ENCODE measurements at places on chromosomes 16 and 17.

DNA sequence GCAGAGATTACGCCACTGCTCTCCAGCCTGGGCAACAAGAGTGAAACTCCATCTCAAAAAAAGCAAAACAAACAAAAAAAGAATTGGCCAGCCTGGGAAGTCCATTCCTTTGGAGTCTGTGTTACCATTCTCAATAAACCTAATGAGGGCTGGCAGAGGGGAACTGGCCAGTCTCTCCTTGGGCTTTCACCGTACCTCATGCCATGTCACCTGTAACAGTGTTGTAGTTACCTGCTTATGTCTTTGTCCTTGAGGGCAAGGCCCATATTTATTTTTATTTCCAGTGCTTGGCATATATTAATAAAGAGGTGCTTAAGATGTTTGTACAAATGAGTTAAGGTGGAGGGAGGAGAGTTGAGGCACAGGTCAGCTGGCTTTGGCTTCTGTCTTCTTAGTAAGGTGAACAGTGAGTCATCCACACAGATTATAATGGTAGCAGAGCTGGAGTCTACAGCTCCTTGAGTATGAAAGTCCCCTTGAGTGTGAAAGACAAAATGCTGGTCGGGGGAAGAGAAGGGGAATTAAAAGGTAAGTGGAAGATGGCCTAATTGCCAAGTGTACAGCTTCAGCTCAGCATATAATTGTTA, 8.4 kb downstream of the C1QBP start:
- DNase-seq = no peak

DNA sequence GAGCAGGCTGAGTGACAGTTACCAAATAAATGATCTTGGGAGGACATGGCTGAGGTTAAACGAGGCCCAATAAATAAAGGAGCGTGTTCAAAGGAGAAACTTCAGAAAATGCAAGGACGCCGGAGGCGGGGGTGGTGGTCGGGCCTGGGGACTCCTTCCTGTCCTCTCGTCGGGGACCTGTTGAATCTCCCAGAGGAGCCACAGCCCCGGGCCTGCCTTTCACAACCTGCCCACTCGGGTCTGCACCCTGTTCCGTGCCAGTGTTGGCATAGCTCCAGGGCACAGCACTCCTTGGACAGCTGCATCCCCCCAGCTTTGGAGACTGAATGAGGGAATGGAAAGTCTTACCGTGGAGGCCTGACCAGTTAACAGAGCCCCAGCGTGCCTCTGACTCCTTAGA, 8.1 kb upstream of the TBX4 start:
- no peak for DNase-seq

- DNase-seq = no peak
These were observed 12.7 kb upstream of the ARHGAP23 start for GRCh38 chr17:38415250-38416194.

DNA sequence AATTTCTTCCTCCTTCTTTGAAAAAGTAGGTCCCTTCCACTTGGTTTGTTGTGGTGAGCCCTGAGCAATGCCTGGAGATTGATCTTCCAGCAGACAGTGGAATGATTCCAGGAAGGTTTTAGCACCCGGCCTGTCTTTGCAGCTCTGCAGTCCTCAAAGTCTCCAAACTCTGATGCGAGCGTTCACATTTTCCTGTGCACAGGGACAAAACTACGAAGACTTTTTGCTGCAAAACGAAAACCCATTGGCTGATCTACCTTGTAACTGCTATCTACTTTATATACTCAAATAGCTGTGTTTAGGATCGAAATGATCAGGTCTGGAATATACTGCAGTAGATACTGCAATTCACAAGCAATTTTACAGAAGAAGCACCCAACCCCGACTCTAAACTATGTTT, 21.7 kb downstream of the G6PC1 start:
- DNase-seq = no peak

GRCh38 chr17:32158870-32159585, 16.7 kb downstream of the RHOT1 start:
- DNase-seq = no peak

GRCh38 chr17:32256012-32256700, 9.5 kb upstream of the RHBDL3 start:
- DNase-seq = no peak

GRCh38 chr17:30344283-30345088, 10.6 kb upstream of the TMIGD1 start:
- DNase-seq = no peak

- no peak for DNase-seq
These were observed 28.6 kb downstream of the DCAKD start for GRCh38 chr17:45022655-45023339.

DNA sequence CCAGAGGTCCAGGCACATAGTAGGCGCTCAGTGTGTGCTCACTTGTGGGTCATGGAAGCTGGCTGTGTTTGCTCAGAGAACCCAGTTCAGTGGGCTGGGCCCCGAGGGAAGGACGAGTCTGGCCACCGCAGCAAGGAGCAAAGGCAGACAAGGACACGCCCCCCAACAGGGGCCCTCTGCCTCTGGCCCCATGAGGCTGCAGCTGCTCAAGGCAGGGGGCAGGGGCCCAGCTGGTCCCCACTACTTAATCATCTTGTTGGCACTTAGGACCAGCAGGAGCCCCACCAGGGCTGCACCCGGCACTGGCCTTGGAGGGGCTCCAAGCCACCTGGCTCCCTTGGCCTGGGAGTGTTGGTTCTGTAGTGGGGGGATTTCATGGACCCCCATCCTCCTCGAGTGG, 16.1 kb downstream of the KCNJ12 start:
- DNase-seq = no peak

Measured in NCI-H1048 (cell line).